ENCODE measurements at places on chromosomes 1 and 21.

DNA sequence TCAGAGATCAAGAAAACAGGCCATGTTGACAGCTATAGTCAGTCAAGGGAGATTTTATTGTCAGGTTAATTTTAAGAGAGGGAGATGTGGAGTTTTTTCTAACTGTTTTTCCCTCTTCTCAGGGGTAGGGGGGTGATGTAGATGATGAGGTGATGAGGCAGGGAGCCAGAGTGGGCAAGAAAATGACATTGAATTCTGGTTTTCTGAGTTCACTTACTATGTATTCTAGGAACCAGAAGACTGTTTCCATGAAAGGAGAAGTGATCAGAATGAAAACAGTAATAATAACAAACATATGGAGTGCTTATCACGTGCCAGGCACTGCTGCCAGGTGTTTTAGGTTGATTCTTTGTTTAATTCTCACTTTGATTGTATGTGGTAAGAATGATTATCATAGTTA is 40.2 kb downstream of the CASQ2 start:
- DNase-seq: no peak

DNA sequence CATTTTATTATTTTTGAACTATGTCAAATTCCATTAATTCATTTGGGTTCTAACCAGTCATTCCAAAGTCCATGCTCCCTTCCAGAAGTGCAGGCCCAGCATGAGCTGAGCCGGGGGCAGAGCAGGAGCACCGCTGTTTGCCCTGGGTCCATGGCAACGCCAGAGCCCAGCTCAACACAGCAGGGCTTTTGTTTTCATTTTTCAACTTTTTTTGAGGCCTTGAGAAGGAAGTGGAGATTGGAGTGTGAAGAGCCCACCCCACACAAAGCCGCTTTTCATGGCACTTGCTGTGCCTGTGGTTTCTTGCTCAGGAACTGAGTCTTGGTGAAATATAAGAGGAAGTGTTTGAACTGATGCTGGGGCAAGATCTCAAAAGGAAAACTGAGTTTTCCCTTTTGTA is 13.2 kb upstream of the PRMT2 start:
- DNase-seq: no peak

DNA sequence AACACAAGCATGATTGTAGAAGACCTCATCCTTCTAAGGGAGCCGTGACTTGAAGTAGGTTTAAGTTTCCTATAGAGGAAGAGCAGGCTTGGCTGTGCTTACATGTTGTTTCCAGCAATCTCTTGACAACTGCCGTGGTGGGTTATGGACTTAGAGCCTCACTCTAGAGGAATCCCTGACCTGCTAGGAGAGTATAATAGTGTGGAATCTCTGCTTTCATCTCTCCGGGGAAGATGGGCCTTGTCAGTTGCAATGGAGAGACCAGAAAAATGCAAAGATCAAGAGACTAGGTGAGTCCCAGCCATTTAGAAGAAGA is 137.6 kb downstream of the MIS18A start:
- DNase-seq: no peak

DNA sequence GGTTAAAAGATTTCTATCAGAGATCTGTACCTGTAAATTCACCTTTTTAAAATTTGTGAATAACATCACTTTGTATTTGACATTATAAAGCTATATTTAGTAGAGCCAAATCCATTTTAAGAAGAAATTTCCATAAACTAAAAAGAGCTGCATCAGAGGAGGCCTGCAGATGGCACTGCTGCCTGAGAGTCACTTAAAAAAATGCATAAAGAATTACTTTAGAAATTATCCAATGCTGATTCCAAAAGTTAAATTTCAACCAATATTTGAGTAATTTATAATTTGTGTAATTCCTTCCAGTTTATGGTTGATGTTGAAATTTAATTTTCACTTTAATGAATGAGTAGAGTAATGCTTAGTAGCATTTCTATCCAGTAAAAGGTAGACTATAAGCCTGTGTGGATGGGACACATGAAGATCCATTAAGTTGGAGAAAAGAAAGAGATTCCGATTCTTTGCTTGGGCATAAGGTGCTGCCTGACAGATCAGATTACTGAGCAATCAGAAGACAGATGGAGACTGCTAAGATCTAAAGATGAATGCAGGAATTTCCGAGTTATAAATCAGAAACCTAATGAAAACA is 20.7 kb upstream of the RPE65 start:
- DNase-seq: no peak

- DNase-seq: no peak
Measured at GRCh38 chr1:153402226-153402625, 11.4 kb upstream of the S100A8 start.

- no peak for DNase-seq
Measured at GRCh38 chr21:18499761-18500376, 96.3 kb upstream of the TMPRSS15 start.

GRCh38 chr1:204992201-204992997 is 50.6 kb upstream of the CNTN2 start:
- DNase-seq: no peak

GRCh38 chr21:36207577-36208320 is 51.1 kb downstream of the DOP1B start:
- no peak for DNase-seq

GRCh38 chr1:115115521-115116161 is 26.3 kb upstream of the TSPAN2 start:
- no peak for DNase-seq

DNA sequence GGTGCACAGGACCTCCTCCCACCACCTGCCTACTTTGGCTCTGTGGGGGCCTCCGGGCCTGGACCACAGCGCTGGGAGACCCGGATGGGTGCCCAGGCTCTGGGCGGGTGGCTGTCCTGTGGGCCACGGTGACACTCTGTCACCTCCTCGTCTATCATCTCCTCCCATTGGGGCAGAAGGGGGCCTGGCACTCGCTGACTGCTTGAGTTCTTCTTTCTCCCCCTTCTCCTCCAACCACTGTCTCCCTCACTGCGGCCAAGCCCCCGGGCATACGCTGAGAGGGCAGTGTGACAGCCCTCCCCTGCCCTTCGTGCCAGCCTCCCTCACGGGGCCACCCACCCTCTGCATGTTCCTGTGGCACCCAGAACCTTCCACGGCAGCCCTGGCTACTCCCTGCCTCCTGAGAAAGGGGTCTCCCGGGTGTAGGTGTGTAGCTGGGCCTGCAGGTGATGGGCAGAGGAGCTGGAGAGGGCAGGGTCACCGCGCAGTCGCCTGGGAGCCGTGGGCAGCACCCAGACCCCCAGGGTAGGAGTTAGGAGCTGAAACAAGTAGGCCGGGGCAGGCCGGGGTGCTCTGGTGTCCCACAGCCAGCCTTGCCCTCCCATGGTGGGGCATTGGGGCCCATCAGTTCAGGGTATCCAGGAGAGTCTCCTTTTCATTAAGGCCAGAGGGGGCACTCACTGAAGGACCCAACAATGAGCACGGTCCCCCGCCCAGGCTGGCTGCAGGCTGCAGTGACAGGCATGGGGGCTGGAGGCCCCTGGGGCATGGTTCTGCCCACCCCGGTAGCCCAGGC is 9.2 kb upstream of the ARF1 start:
- DNase-seq: no peak

- DNase-seq: no peak
Measured at GRCh38 chr1:116690849-116691406, 23.4 kb upstream of the IGSF3 start.

GRCh38 chr1:248792342-248792741 is 33.4 kb downstream of the SH3BP5L start:
- no peak for DNase-seq

DNA sequence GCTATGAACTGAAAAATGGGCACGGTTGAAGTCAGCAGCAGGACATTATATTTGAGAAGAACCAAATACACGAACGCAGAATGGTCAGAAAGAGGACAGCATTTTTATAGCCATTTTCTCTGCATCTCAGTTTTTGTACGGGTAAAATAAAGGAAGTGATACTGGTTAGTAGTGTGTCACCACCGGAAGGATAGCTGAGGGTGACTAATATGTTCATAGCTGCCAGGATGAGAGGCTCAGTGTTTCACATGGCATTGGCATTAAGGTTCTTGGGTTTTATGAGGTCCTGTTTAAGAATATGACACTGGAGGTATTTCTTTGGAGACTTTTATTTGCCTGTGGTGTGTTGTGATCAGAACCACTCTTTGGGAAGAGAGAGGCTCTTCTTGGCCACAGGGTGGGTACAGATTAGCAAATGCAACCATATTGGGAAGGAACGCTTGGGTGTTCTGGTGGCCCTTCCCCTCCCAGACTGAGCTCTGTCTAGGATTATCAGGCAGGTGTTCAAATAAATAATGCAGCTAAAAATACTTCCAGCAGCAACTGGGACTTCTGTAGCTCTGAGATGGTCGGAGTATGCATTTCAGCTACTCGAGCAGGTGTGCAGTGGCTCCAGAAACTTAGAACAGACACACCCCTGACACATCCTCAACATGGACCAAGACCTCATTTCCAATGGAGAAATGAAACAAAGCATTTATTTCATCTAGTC is 158.2 kb downstream of the PBX1 start:
- no peak for DNase-seq

DNA sequence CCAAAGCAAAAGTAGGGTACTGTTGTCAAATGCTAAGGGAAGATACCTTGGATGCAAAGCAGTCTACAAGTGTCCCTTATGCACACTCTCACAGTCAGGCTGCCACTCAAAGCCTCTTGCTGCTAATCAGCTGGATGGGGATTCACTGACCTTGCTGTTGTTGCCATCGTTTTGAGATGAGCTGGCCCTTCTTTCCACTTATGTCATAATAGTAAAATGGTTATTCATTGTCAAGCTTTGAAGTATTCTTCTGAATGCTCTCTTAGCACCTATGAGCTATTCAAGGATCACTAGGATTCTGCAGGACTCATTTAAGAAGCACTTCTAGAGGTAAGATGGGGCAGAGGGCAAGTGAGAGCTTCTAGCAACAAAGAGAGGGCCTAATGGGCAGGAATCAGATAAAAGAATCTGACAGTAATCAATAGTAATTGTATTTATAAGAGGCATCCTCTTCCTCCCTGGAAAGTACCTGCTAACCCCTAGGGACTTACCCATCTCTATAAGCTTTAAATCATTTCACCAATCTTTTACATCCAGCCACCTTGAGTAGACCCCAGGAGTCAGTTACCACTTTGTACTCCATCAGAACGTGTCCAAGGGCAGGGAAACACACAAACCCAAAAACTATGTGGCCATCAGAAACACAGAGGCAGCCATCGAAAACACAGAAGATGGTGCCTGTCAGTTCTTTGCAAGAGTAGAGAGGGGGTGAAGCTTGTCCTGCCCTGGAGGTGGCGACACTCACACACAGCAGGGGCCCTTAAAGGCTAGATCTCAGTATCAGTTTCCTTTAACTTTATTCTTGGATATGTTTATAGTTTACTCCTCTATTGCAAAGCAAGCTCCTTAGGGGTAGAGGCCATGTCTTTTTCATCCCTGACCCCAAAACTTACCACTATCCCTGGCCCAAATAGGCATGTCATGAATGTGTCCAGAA is 103.7 kb upstream of the NFIA start:
- no peak for DNase-seq

DNA sequence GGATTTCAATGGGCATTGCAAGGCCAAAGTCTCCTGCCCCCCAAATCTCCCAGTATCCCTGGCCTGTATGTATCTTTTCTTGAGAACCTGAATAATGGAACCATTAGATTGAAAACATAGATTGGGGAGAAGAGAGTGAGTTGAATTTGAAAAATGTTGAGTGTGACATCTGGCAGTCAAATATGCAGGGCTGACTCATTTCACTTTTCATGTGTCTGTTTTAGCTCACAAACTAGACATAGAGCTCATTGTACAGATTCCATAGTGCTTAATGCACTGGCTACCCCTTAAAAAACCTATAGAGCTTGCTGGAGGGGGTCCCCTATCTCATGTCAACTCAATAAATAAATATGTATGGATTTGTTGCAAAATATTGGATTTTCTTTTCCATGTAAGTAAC is 30.8 kb downstream of the DDR2 start:
- DNase-seq: no peak

DNA sequence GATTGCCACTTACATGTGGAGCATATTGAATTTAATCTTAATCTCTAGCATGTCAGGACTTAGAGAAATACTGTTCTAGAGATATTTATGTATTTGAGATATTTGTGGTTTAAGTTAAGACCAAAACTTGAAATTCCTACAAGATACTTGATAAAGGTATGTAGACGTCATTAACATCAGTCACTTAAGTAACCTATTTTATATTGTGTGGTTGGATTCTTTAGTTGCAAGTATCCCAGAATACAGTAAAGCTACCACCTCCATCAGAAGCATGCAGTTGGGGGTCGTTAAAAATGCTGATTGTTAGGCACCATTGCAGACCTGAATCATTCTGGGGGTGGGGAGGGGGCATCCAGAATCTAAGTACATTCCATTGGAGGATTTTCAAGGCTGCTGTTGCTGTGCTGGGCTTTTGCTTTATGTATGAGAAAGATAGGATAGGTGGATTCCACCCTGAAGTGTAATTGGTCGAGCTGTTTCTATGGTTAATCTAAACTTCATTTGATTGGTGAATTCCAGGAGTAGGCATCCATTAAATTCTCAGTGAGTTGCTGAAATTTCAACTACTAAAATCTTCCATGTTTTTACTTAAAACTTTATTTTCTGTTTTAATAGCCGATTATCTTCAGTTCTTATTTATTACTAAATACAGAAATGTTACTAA is 4.0 kb downstream of the H3-3A start:
- DNase-seq: no peak

DNA sequence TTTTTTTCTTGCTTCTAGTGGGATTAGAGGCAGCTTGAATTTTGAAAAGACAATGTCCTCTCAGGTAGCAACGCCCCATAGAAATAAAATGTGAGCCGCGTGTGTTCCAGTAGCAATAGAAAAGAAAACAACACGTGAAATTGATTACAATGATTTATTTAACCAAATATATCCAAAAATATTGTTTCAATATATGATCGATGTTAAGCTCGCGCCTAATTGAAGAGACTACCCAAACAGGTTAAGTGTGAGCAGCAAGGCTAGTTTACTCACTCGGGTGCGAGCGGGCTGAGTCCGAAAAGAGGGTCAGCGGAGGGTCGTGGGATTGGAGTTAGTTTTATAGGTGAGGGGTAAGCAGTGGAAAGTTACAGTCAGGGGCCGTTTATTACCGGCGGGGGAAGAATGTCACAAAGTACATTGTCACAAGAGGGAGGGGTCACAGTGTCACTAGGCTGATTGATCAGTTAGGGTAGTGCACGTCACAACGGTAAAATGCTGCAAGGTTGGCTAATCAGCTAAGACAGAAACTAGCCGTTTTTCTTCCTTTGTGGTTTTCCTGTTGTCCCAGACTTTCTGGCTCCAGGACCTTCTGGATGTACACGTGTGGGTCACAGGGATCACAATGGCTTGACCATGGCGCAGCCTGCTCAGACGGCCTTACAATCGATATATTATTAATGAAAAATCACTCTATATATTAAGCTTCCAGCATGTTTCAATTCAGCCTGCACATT is 697 bp upstream of the ZNF670 start:
- no peak for DNase-seq

GRCh38 chr1:212930986-212931678 is 19.2 kb upstream of the VASH2 start:
- DNase-seq: no peak

GRCh38 chr1:219659684-219660083 is 46.8 kb upstream of the ZC3H11B start:
- DNase-seq: no peak

DNA sequence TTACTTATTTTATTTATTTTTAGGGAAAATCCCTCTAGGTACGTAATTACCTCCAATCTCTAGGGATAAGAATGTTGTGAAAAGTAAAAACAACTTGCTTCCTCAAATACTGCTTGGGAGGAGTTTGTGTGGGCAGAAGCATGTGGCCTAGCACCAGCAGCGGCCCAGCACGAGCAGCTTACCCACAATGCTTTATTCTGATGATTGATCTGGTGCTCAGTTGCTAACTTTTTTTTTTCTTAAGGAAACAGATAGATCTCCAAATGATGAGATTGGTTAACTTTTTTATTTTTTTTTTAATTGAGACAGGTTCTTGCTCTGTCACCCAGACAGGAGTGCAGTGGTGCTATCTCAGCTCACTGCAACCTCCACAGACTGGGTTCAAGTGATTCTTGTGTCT is 4.2 kb downstream of the CLIC6 start:
- no peak for DNase-seq
